Glutamatergic neuron (in vitro differentiated cells): ENCODE measurements at places on chromosomes 7 and 10.

DNA sequence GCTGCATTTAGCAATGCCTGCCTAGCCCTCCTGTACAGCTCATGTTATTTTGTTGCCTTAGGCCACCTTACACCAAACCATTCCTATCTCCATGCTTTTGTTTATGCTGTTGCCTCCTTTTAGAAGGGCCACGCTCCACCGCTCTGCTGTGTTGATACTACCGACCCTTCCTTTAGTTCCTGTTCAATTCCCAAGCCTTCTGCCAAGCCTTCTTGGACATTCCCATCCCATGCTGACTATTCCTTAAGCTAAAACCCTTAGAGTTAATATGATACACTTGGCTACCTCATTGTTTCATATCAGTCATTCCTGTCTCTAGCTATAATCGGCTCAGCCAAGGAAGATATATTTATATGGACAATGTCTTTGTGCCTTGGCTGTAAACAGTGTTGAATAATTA lies 705.5 kb downstream of the LRMDA start:
- no peaks in the 10 kb centered on the region for H3K27me3 ChIP-seq
- no peaks in the 10 kb centered on the region for H3K36me3 ChIP-seq
- H3K4me1 ChIP-seq, result peaks cover 34% of the 10 kb centered on the region
- H3K27ac ChIP-seq, result no peak overlapping the region
- DNase-seq, result no peak
- H3K4me3 ChIP-seq, result no peak overlapping the region

DNA sequence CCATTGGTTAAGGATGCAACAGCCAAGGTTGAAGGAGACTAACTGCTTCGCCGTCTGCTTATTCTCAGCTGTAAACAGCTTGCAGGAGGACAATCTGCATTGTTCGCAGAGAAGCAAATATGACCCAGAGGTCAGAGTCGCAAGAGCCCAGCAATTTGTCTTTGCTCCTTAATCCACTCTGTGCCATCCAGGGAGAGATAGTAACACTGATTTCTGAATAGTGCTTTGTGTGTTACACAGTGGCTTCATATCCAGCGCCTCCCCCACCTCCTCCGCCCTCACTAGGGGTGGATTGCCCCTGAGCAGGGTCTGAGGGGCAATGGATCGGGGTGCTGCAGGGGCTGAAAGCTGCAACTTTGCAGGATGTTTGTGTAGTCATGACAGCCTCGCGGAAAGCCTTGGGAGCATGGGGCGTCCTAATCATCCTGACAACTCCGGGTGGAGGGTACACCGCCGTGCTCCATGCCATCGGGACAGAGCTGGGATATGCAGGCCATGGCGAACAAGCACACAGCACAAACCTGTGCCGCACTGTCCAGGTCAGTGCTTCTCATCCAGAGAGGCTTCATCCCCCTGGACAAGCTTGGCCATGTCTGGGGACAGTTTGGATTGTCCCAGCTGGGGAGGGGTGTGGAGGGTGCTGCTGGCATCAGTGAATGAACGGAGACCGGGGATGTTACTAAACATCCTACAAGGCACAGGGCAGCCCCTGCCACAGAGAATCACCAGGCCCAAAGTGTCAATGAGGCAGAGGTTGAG lies 103.1 kb upstream of the INSIG1 start:
- peaks cover 4% of the 10 kb centered on the region for H3K36me3 ChIP-seq
- no peak overlapping the region for H3K4me3 ChIP-seq
- no peak for DNase-seq
- no peaks in the 10 kb centered on the region for H3K27me3 ChIP-seq
- H3K4me1 ChIP-seq, result no peaks in the 10 kb centered on the region

- H3K27me3 ChIP-seq, result peaks cover 5% of the 10 kb centered on the region
- H3K4me1 ChIP-seq, result no peaks in the 10 kb centered on the region
- H3K27ac ChIP-seq, result no peak overlapping the region
- no peak overlapping the region for H3K4me3 ChIP-seq
- no peak for DNase-seq
Measured at GRCh38 chr7:36742911-36743775, 18.8 kb upstream of the AOAH start.

- no peak overlapping the region for H3K4me3 ChIP-seq
- no peaks in the 10 kb centered on the region for H3K36me3 ChIP-seq
- H3K4me1 ChIP-seq, result no peaks in the 10 kb centered on the region
- DNase-seq, result no peak
- H3K27ac ChIP-seq, result no peak overlapping the region
- H3K27me3 ChIP-seq, result peaks cover 4% of the 10 kb centered on the region
Measured at GRCh38 chr10:71694039-71694501, 25.5 kb downstream of the C10orf105 start.

DNA sequence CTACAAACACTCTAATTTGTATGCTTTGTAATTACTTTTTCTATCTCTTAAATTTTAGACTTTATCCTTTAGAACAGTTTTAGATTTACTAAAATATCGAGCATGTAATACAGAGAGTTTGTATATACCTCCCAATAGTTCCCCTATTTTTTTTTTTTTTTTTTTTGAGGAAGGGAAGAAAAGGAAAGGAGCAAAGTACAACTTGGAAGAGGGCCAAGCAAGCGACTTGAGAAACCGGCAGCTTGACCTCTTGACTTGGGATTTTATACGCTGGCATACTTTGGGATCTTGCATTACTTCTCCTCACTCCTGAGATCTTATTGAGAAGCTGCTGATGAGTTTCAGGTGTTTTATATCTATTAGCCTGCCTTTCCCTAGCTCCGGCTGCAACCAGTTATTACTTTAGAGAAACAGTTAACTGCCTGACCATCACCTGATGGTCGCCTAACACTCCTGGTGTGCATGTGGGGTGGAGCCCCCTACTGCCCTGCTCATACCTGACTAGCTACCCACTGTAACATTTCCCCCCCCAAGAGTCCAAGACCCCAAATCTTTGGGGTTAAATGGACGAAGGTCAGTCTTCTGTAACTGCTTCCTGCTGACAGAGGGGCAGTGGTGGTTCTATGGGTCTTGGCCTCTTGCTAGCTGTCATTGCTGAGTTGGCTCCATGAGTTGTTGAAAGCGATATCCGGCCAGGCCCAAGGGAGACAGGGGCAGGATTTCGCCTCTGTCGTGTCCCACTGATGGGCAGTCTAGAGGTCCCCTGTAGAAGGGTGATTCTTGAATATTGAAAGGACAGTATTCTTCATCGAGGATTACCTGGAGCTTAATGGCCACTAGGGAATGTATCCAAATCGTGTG lies 28.5 kb downstream of the MKLN1 start:
- H3K36me3 ChIP-seq, result no peaks in the 10 kb centered on the region
- H3K4me3 ChIP-seq, result no peak overlapping the region
- peaks cover 50% of the 10 kb centered on the region for H3K4me1 ChIP-seq
- DNase-seq, result no peak

DNA sequence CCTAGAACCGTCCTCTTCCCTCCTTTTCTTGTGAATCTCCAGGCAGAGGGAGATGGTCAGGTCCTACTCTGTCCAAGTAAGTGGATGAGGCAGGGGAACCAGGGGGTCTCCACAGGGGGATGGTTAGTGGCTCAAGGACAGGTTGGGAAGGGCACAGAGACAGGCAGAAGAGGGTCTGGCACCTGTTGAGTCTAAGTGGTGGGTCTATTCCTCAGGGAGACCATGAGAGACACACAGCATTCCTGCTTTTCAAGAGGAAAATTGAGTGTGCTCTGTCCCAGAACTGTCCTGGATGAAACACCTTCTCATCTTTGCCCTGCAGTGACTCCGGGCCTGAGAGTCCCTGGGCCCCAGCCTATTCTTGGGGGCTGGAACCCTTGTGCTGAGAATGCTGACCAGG lies 184.8 kb upstream of the GALNT17 start:
- H3K27ac ChIP-seq, result no peak overlapping the region
- peaks cover 22% of the 10 kb centered on the region for H3K36me3 ChIP-seq
- H3K4me1 ChIP-seq, result no peaks in the 10 kb centered on the region
- no peak for DNase-seq
- peaks cover 8% of the 10 kb centered on the region for H3K27me3 ChIP-seq

DNA sequence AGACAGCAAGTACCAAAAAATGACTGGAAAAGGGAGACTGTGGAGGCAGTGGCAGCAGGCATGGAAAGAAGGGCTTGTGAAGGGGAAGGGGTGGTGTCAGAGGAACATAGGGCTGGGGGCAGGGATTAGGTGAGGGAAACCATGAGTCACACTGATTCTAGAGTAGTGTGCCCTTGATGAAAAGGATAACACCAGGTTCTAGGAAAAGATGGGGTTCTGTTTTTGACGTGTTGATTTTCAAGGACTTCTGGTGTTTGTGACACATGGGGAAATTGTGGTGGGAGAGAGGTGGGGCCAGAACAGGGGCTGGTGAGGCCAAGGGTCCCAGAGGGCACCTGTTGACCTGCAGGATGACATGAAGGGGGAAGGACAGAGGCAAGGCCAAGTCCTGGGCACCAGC lies 57.1 kb downstream of the FIGNL1 start:
- no peak overlapping the region for H3K27ac ChIP-seq
- DNase-seq, result no peak
- H3K4me3 ChIP-seq, result no peak overlapping the region
- H3K36me3 ChIP-seq, result no peaks in the 10 kb centered on the region
- no peaks in the 10 kb centered on the region for H3K4me1 ChIP-seq

GRCh38 chr10:132423966-132424861 lies 27.2 kb downstream of the PWWP2B start:
- no peak for DNase-seq
- H3K27me3 ChIP-seq, result peaks cover 24% of the 10 kb centered on the region
- H3K4me3 ChIP-seq, result peak overlapping the region; percentile 20

- no peaks in the 10 kb centered on the region for H3K4me1 ChIP-seq
- H3K36me3 ChIP-seq, result peaks cover 23% of the 10 kb centered on the region
- peaks cover 7% of the 10 kb centered on the region for H3K27me3 ChIP-seq
- no peak for DNase-seq
- H3K27ac ChIP-seq, result no peak overlapping the region
- H3K4me3 ChIP-seq, result no peak overlapping the region
Measured at GRCh38 chr7:38160003-38160571, 18.0 kb upstream of the STARD3NL start.

GRCh38 chr7:104960741-104961448 lies 53.1 kb upstream of the KMT2E start:
- no peak for DNase-seq
- H3K4me1 ChIP-seq, result peaks cover 5% of the 10 kb centered on the region
- peaks cover 3% of the 10 kb centered on the region for H3K27me3 ChIP-seq

DNA sequence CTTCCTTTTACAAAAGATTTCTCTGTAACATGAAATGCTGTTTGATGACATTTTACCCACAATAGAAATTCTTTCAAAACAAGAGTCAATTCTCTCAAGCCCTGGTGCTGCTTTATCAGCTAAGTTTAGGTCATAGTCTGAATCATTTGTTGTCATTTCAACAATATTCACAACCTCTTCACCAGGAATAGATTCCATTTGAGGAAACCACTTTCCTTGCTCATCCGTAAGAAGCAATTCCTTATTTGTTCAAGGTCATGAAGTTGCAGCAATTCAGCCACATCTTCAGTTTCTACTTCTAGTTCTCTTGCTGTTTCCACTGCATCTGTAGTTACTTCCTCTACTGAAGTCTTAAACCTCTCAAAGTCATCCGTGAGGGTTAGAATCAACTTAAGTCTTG lies 315.3 kb downstream of the TYW1 start:
- no peak overlapping the region for H3K27ac ChIP-seq
- peaks cover 2% of the 10 kb centered on the region for H3K27me3 ChIP-seq
- no peak for DNase-seq

DNA sequence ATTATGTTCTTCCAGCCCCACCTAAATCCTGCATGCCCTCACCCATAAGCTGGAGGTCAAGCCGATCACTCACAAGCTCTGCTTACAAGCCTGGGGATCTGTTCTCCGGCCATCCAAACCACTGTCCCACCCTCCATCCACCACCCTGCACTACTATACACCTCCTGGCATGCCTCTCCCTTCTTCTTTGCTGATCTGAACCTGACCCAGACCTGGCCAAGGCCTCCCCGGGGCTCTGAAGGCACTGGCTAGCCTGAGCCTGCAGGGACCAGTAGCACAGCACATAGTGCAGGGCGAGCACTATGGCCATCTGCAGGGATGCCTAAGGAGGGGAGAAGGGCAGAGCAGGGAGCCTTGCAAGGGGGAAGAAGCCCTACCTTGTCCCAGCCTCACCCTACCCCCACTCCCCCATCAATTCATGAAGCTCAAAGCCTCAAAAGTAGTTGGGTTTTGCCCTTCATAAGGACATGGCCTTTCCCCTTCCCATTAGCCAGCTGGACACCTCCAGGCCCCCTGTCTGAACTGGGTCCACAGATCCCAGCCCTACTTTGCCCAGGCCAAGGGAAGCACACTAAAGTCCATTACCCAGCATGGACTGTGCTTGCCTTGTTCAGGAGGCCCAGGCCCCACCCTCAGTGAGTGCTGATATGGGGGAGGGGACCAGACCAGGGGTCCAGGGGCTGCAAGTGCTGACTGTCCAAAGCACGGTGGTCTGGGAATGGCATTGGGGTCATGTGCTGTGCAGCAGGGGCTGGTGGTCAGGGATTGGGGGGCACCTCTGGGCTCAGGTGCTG lies 29.6 kb downstream of the CHAT start:
- H3K27me3 ChIP-seq, result peaks cover 4% of the 10 kb centered on the region
- no peak for DNase-seq
- H3K4me3 ChIP-seq, result no peak overlapping the region
- peaks cover 30% of the 10 kb centered on the region for H3K4me1 ChIP-seq
- H3K27ac ChIP-seq, result peak overlapping the region; percentile 8
- no peaks in the 10 kb centered on the region for H3K36me3 ChIP-seq

DNA sequence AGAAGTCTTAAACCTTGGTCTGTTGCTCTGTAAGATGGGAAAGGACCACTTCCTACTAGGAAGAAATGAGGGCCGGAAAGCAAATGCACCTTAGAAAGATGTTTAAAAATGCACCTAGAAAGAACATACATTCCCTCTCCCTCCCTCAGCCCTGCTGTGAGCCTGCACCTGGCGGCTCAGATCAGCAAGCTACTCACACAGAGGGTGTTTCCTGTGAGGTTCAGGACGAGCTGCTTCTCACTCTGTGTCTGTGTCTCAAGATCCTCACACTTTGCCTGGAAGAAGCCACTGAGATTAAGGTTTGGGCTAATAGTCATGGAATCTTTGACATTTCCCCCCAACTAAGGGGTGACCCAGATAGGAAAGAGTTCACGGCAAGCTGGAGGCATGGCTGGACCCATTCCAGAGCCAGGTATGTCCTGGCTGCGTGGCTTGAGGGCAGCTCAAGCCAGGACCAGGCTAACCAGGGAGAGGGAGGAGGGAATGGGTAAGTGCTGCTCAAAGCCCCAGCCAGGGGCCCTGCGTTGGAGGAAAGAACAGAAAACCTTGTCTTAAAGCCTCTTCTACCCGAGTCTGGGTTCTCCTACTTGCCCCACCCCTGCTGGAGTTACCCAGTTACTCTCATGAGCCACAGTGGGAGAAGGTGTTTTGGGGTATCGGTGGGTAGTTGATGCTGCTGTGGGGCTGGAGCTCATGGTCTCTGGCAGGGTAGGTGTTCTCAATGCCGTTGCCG lies 47.5 kb downstream of the PODXL start:
- H3K4me3 ChIP-seq, result no peak overlapping the region
- H3K4me1 ChIP-seq, result peaks cover 30% of the 10 kb centered on the region
- DNase-seq, result no peak
- no peak overlapping the region for H3K27ac ChIP-seq
- H3K27me3 ChIP-seq, result peaks cover 12% of the 10 kb centered on the region
- H3K36me3 ChIP-seq, result no peaks in the 10 kb centered on the region

- no peak for DNase-seq
- H3K27ac ChIP-seq, result no peak overlapping the region
- H3K36me3 ChIP-seq, result no peaks in the 10 kb centered on the region
Measured at GRCh38 chr10:110504111-110504735, 6.5 kb downstream of the DUSP5 start.

GRCh38 chr7:7699970-7700369 lies 18.4 kb downstream of the RPA3 start:
- H3K27ac ChIP-seq, result no peak overlapping the region
- no peaks in the 10 kb centered on the region for H3K27me3 ChIP-seq
- no peak for DNase-seq
- H3K36me3 ChIP-seq, result no peaks in the 10 kb centered on the region
